T-helper 22 cell (primary cell): ENCODE measurements at places on chromosomes 11 and 22.

DNA sequence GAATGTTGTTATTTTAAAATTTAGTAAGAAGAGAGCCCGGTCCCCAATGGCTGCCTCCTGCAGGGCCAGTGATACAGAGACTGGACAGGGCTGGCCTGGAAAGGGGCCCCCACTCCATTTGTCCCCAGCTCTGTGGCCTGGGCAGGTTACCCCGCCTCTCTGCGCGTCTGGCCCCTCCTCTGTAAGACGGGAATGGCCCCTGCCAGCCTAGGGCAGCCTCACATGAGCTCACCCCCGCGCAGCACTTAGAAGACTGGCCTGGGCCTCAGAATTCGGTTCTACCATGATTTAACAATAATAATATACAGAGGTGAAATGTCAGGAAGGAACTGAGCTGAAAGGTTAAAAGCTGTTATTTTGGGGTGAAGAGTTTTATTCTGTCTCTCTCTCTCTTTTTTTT lies 1.3 kb downstream of the APOBEC3G start:
- DNase-seq = no peak

DNA sequence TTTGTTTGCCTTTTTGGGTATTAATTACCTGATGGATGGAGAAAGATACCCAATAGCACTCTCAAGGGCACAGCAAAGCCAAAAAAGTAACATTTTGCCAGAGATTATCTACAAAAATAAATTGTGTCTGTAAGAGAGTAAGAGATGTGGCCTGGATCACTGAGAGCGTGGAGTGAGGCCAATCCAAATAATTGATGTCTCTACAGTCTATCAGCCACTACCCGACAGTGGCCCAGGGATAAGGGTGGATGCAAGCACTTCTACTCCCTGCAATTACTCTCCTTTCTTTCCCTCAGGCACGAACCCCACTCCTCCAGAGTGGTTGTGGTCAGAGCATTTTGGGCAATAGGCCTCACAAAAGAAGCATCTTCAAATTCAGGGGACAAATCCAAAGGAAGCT lies 92.3 kb upstream of the ZC3H12C start:
- no peak for DNase-seq

DNA sequence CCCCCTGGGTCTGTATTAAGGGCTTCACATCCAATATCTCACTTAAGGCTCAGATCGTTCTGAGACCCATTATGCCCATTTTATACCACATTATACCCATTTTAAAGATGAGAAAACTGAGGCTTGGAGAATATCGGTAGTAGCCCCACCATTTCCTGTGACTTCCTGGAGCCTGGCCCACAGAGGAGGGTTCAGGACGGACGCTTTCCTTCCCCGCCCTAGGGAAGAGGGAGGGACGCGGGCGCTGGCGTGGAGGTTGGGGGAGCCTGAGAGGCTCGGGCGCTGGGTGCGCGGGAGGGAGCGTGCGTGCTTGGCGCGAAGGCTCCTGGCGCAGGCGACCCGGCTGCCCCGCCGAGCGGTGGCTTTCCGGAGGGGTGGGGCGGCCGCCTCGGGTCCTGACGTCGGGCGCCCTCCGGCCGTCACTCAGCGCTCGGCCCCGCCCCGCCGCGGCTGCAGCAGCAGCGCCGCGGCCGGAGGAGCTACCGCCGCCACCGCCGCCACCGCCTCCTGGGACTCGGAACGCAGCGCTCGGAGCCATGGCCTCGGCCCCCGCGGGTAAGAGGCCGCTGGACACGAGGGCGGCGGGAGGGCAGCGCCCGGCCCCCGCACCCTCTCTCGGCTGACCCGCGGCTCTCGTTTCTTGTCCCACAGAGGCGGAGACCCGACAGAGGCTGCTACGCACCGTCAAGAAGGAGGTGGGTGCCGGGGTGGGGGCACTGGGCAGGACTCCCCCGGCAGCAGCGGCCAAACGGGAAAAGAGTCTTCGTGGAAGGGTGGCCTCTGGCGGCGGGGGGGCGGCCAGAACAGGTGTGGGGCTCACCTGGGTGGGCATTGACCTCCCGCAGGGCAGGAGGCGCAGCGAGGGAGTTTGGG lies at the start of gene SGSM1:
TSS of gene SGSM1 (plus strand) at position 422 of the 873 bp plus-strand sequence. CDS start at position 537, 115 bp downstream.
- peak; percentile 42 for DNase-seq

DNA sequence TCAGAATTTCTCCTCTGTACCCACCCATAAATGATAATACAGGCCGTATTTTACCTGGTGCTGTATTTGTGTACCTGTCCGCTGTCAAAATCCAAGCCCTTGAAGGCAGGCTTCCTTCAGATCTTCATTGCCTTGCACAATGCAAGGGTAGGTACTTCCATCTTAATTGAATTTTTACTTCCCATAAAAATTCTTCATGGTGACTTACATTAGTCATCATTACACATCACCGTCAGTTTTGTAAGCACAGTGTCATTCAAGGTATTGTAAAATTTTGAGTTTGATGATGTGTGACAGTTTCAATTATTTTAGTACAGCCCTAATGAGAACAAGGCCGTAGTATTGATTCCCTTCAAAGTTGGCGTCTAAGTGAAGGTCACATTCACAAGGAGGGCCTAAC lies 770 bp upstream of the TSG101 start:
- no peak for DNase-seq

GRCh38 chr22:36743011-36743410 lies 32.9 kb downstream of the IFT27 start:
- no peak for DNase-seq

GRCh38 chr11:19820100-19820499 lies 107.5 kb downstream of the NAV2 start:
- DNase-seq = no peak

- DNase-seq = no peak
Measured at GRCh38 chr11:71189768-71190315, 62.5 kb downstream of the SHANK2 start.

GRCh38 chr22:46662226-46662625 lies 42.0 kb downstream of the GRAMD4 start:
- no peak for DNase-seq

DNA sequence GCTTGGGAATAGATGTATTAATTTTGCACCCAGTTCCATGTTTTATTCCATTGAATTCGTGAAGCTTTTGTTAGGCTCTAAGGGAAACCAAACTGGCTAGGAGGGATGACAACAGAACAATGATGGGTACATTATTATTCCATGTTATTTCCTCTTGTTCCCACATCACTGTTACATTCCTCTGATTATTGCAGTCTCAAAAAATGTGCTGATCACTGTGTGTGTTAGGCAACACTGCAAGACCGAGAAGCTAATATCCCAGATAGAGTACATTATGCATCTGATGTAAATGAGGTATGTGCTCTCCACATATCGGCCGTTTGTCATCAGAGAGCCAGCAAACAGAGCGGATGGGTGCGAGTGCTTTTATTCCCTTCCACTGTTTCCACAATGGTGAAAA lies 327.9 kb downstream of the SOX6 start:
- no peak for DNase-seq

DNA sequence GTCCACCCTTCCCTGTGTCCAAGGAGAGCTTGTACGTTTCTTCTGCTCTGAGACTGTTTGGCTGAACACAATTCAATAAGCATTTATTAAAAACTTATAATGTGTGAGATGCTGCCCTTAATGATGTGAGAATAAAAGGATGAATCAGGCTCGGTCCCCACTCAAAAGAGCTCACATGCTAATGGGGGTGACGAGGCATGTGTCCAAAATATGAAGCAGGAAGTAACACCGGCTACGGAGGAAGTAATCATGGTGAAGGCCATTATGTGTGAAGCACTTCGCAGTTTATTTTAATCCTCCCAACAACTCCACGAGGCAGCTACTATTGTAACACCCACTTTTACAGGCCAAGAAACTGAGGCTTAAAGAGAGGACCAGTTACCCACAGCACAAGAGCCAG lies 3.4 kb upstream of the RASD2 start:
- no peak for DNase-seq

DNA sequence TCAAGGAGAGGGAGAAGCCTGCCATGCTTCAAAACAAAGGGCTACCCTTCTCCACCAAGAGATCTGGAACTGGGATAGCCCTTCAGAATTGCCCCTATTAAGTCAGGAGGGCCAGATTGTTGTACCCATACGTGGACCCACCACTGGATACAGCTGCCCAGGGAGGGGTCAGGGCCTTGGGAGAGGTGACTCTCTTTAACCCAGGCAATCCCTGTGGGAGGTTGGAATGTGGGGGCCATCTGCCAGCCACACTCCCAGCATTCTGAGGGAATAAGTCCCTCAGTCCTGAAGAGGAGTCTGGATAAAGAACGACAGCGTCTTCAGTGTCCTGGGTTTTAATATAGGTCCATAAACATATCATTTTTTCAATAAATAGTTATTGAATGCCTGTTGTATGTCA lies 588.2 kb upstream of the TENM4 start:
- DNase-seq = no peak

- no peak for DNase-seq
Measured at GRCh38 chr11:126336138-126336541, 19.3 kb upstream of the ST3GAL4 start.

DNA sequence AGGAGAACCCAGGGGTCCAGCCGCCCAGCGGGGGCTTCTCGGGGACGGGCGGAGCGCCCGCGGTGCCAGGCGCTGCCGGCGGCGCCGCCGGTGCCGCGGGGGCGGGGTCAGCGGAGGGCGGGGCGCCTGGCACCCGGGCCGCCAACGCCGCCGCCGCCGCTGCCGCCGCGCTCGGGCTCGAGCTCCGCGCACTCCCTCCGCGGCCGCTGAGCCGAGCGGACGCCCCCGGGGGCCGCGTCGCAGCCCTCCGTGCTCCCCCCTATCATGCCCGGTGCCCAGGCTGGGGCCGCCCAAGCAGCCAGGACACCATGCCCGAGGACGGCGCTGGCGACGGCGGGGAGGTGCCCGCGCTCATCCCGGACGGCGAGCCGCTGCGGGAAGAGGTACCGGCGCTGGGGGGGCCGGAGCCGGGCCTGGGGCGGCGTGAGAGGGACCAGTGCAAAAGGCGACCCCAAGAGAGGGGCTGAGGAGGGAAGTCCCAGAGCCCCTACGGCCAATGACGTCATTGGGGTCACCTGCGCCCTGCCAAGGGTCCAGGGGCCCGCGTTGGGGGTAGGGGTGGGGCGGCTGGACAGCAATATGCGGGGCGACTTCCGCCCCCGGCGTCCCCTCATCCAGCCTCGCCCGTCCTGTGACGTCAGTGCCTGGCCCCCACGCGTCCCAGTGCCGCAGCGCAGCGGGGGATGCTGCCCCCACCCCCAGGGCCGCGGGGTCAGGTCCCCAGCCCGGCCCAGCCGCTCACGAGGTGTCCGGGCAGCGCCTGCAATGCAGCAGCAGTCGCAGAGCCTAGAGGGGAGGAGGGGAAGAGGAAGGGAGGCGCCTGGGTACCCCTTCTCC lies at the start of gene TMEM151A:
TSS of gene TMEM151A (plus strand) at position 189 of the 837 bp plus-strand sequence. CDS start at position 309, 120 bp downstream.
- DNase-seq = no peak

- no peak for DNase-seq
Measured at GRCh38 chr11:116910378-116910777, 73.0 kb upstream of the APOA1 start.

- no peak for DNase-seq
Measured at GRCh38 chr11:71940561-71941219, 11.8 kb downstream of the RNF121 start.

GRCh38 chr11:123316003-123316402 lies 114.1 kb upstream of the GRAMD1B start:
- DNase-seq = no peak

GRCh38 chr22:47259990-47260389 lies 497.5 kb downstream of the TBC1D22A start:
- no peak for DNase-seq

- DNase-seq = no peak
Measured at GRCh38 chr11:67364783-67365722, 8.3 kb downstream of the CLCF1 start.
